NCI-H1105 (cell line): ENCODE measurements at places on chromosomes 1 and 21.

GRCh38 chr21:35325953-35326352, 276.9 kb upstream of the RUNX1 start:
- no peak for DNase-seq

GRCh38 chr1:208291129-208291528, 46.9 kb upstream of the PLXNA2 start:
- no peak for DNase-seq

GRCh38 chr1:47585141-47585902, 147.5 kb downstream of the FOXD2 start:
- DNase-seq: no peak

DNA sequence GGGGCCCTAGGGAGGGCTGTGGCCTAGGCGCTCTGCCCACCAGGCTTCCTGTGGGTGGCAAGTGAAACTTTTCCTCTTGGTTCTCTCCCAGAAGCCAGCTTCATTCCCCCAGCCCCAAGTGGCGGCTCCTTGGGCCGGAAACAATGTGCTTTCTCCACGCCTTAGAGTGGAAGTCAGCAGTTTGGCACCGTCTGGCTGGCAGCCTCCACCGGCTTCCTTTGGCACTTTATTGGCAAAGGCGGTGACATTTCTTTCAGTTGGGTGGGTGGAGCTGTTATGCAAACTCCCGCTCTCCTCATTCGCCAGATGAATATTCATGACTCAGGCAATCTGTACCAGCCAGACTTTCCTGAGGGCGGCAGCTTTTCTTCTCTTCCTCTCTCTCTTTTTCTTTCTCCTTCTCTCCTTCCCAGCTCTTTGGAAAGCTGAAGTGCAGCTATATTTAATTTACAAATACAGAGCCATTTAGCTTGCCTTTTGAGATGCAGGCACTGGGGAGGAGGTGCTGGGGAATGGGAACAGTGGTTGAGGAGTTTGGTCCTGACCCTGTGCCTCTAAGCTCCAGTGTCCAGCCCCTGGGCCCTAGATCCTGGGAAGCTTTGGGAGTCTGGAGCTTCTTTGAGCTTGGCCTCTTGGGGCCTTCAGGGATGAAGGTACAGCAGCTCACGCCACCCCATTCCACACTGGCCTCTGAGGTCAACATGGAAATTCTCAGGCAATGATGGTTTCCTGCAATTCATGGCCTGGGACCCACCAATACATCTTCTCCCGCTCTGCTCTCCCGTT, 67.8 kb upstream of the POU3F1 start:
- DNase-seq: no peak

- DNase-seq: no peak
Observed at GRCh38 chr1:58941471-58942289, 157.8 kb upstream of the JUN start.
